ENCODE measurements at places on chromosomes 6 and 20.
A peak's percentile ranks its signal among the peaks of the same experiment; 100 is the strongest.

DNA sequence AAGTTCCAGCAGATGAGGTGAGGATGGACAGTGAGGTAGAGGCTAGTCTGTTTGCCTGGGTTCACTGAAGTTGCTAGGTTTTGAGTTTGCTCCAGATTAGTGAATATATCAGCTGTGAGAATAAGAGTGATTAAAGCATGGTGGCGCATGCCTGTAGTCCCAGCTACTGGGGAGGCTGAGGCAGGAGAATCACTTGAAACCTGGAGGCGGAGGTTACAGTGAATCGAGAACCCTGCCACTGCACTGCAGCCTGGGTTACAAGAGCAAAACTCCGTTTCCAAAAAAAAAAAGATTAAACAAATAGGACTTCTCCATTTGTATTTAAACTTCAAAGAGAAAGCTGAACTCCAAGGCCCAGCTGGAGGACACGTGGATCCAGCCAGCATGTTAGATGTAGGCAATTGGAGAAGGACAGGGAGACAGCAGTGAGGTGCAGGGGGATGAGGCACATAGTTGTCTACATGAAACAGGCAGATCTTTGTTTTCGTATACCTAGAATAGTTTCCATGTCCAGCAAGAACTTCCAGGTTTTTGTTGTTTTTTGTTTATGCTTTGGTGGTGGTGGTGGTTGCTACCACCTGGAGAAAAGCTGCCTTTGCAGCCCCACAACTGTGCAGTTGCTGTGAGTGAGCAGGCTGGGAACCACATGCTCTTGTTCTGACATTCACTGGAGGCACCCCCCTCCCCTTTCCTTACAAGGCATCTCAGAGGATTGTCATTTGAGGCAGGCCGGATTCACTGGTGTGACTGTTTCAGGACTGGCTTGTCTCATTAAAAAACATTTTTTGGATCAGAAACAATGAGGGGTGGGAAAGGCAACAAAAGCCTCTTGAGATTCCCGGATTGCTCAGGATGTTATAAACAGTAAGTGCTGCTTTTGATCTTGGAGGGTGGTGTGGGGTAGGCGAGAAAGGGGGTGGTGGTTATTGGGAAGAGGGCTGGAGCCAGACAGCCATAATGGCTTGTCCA is 72.3 kb downstream of the JARID2 start:
- DNase-seq = no peak

GRCh38 chr20:20463933-20464374 is 96.0 kb downstream of the INSM1 start:
- no peak for DNase-seq

- no peak for DNase-seq
Observed at GRCh38 chr6:142857233-142857761, 87.7 kb downstream of the HIVEP2 start.

DNA sequence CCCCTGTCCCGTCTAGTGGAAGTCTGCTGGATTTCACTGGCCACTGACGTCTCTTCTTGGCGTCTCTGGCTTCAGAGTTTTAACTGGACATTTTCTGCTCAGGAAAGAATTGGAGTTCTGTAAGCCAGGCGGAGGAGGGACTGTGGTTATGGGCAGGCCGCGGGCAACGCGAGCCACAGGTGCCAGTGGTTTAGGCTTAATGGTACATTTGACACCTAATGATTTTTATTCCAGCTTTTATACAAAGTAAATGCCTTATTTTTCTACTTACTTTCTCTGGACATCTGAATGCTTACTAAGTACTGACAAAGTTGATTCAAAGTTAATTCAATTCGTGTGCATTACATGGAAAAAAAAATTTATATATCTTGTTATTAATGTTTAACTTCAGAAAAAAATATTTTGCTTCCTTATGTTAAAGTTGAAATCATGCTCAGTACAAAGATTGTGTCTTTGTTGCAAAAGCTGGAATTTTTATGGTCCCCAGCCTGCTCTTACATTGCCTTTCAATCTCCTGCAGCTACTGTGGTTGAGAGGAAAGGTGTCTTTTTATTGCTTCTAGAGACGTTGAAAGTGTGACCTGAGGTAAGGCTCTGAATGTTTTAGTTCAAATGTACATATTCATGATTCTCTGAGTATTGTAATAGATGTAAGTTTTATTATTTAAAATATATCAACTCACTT is 231.0 kb downstream of the SMOC2 start:
- DNase-seq = no peak

GRCh38 chr6:26234421-26235301 is 130.3 kb upstream of the BTN3A2 start:
- peak; percentile 54 for DNase-seq

DNA sequence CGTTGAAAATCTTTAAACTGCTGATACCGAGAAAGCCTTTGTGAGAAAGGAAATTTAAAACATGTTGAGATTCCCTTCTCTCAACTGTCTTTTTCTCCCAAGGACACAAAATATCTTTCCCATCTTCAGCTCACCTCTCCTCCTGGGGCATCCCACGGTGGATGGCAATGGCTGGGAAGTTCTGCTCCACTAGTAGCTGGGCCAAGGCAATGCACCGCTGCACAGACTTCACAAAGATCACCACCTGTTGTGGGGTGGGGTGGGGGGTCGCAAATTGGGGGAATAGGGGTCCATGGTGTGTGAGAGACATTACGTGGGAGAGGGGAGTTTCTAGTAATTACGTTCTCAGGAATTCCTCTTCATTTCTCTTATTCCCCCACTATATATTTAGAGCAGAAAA is 2.4 kb downstream of the MCCD1 start:
- no peak for DNase-seq

Measured in effector CD8-positive, alpha-beta T cell (primary cell).